CD4-positive, alpha-beta T cell treated with Interleukin-6 for 4 hours (primary cell): ENCODE measurements at places on chromosomes 16 and 17.

- no peak for DNase-seq
These were observed 54.0 kb upstream of the GNAO1 start for GRCh38 chr16:56137269-56137668.

DNA sequence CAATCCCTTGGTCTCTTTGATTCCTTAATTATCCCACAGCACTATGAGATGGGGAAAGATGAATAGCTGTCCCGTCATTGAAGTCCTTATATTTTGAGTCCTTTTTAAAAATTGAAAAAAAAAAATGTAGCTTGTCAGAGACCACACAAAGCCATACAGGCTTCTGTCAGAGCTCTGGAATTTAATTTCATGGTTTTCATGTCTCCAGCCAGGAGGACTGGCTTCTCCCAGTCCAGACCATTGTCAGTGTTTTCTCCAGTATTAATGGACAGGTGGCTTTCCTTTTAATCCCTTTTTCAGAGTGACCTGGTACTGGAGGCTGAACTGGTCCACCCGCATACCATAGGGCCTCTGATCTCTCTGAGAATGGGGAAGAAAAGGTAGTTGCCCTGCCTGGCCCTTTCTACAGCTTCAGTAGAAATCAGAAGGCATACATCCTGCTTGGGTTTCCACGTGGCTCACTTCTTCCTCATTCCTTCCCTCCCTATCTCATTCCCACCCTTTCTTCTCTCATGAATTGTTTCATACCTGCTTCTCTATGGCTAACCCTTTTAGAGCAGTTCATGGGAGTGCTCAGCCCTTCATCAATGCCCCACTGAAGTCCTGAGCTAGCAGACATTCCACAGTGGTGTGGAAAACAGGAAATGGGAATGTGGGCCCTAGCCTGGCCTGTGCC lies 29.1 kb downstream of the TRIM16 start:
- DNase-seq, result no peak

- DNase-seq, result no peak
These were observed 6.0 kb downstream of the NKIRAS2 start for GRCh38 chr17:42025936-42026335.

- no peak for DNase-seq
These were observed 207.3 kb downstream of the NTN1 start for GRCh38 chr17:9228408-9229159.

DNA sequence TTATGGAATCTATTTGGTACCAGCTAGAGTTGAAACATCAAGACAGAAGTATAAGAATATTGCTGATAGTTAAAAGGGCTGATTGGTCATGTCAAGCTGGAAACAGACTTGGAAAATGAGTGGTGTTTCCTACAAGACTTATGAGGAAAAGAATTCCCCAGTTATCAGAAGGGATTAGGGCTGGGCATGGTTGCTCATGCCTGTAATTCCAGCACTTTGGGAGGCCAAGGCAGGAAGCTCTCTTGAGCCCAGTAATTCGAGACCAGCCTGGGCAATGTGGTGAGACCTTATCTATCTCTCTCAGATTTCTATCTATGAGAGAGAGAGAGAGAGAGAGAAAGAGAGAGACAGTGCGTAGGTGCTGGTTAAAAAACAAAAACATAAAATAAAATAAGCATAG lies 139.5 kb upstream of the PMFBP1 start:
- no peak for DNase-seq

- DNase-seq, result no peak
These were observed 262.6 kb downstream of the PRKCA start for GRCh38 chr17:66564992-66565465.
